ENCODE measurements at places on chromosomes 2 and 18.

- no peak for DNase-seq
Observed at GRCh38 chr18:55777666-55778304, 189.8 kb upstream of the TCF4 start.

DNA sequence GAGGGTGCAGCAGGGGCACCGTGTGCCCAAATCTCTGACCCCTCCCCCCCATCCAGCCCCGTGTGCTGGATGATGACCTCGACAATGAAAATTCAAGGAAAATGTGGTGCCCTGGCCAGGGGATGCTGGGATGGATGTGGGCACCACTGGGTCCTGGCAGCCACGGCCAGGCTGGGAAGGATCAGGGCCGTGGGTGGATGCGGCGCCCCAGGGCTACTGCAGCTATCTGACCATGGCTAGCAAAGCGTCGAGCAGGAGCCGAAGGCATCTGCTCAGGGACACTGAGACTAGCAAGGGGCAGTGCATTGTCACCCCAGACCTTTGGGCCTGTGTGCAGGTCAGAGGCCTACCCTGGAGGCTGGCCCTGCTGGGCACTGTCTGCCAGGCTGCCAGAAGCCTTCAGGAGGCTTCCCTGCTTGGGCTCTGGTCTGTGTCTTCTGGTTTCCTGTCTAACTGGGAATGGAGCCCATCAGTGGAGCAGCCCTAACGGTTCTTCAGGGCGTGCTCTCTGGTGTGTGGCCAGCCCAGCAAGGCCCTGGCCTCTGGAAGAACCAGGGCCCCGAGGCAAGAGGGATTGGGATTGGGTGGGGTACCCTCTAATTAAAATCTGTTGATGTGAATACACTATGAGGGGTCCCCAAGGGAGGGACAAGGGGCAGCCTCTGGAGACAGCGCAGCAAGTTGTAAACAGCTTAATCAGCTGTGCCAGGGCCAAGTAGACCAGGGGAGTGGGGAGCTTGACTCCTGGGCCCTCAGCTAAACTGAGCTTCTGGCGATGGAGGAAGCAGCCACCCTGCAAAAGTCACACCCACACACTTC is 98.0 kb downstream of the STPG4 start:
- no peak for DNase-seq

DNA sequence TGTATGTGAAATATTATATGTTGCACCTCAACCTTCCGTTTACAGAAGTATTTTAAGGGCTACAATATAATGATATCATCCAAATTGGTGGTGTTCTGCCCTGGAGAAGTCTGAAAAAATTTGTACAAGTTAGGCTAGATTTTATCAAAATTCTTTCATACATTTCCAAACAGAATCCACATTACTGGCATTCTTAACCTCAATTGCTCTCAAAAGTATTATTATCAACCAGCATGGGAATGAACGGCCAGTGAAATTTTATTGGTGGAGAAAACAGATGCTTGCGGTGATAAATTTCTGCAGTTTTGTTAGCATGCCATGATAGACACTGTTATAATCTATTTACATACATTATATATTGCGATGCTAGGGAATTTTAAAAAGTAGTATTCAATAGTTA is 88.3 kb upstream of the TFPI start:
- no peak for DNase-seq

- DNase-seq: no peak
Observed at GRCh38 chr2:164840930-164841718, 499 bp downstream of the COBLL1 start.

- no peak for DNase-seq
Observed at GRCh38 chr2:129092956-129093355, 774.3 kb upstream of the HS6ST1 start.

DNA sequence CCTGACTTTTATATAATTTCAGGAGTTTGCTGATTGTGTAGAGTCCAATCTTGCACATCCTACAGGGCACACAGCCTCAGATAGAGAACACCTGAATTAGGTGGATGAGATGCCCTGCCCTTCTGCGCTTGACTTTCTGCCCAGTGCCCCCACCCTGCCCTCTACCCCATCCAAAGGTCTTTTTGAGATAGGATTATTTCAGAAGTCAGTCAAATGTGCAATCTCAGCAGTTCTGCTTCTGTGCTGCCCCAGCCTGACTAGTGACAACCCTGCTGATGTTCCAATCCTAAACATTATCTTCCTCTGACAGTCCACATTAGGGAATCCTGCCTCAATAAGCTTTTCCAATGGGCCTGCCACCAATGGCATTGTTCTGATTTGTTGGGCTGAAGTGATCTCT is 411.5 kb downstream of the TGIF1 start:
- DNase-seq: no peak

DNA sequence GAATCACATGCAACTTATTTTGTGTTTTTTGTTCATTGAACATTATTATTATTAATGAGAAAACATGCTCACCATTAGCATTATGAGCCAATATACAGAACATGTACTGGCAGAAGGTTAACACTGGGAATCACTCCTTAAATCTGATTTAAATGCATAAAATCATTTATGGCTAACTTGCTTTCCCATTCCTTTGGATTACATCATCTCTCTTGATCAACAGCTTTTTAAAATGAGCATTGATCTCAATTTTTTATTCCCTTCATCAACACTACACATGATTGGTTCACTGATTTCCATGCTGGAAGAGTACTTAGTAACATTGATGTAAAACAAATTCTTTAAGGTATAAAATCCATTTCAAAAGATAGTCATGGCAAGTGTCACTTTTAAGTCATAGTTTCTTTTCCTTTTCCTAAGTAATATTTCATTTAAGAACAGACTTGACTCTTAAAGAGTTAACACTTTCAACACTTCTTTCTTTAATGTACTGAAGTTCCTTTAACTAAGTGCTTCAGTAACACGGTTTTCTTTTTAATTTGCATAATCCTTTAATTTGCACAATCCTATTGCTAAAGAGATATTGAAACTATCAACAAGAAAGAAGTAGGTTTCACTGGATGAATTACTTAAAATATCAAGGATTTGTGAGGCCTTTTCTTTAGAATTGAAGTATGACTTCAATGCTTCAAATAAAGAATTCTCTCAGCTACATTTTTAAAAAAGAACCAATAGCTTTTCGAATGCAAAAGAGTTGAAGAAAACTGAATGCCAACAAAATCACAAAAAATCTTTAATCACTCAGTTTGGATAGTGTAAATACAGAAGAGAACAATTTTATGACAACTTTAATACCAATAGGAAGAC is 24.9 kb upstream of the BUB1 start:
- no peak for DNase-seq

- no peak for DNase-seq
Observed at GRCh38 chr2:217291259-217291658, 431.4 kb upstream of the TNP1 start.

GRCh38 chr2:37402636-37403035 is 58.2 kb downstream of the QPCT start:
- DNase-seq: no peak

- no peak for DNase-seq
Observed at GRCh38 chr2:211045025-211045424, 488.6 kb downstream of the CPS1 start.

DNA sequence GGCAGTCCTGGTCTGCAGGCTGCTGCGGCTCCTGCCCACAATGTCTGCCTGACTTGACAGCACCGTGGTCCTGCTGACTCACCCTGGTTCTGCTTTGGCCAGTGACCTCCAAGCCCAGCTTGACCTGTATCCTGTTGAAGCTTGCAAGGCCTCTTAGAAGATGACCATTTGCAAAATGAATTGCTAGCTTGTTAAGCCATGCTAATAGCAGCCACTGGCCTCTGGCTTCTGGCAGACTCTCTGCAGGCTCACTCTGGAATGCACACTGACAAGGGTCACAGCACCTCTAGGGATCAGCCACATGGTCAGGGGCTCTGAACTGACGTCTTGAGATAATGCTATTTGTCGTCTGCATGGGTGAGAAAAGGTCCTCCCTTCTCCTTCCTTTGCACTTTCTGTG is 25.9 kb downstream of the CNGA3 start:
- DNase-seq: no peak

GRCh38 chr18:11689669-11690565 is 853 bp downstream of the GNAL start:
- no peak for DNase-seq

DNA sequence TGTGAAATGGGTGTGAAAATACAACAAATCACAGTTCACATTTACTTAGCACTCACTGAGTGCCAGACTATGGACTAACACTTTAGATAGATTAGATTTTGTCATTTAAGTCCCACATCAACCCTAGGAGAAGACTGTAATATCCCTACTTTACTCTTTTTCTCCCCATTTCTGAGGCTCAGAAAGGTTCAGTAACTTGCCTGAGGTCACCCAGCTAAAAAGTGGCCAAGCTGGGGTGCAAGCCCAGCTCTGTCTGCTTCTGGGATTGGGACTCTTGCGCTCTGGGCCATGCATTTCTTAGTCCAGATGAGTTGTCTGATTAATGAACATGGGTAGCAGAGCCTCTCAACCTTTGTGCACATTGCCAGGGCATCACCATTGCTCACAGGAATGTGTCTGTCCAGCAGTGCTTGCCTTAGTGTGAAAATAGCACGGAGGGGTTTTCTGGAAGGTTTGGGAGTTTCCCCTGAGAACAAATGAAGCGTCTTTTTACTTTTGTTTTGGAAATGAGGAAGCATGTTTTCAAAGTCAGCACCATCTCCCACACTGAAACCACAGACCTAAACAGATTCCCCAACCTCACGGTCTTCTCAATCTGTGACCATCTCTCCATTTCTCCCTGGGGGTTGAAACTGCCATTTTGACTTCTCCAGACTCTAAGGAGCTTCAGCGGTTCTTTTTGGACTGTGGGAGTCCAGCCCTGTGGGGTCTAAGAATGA is 31.9 kb downstream of the NRP2 start:
- DNase-seq: no peak

DNA sequence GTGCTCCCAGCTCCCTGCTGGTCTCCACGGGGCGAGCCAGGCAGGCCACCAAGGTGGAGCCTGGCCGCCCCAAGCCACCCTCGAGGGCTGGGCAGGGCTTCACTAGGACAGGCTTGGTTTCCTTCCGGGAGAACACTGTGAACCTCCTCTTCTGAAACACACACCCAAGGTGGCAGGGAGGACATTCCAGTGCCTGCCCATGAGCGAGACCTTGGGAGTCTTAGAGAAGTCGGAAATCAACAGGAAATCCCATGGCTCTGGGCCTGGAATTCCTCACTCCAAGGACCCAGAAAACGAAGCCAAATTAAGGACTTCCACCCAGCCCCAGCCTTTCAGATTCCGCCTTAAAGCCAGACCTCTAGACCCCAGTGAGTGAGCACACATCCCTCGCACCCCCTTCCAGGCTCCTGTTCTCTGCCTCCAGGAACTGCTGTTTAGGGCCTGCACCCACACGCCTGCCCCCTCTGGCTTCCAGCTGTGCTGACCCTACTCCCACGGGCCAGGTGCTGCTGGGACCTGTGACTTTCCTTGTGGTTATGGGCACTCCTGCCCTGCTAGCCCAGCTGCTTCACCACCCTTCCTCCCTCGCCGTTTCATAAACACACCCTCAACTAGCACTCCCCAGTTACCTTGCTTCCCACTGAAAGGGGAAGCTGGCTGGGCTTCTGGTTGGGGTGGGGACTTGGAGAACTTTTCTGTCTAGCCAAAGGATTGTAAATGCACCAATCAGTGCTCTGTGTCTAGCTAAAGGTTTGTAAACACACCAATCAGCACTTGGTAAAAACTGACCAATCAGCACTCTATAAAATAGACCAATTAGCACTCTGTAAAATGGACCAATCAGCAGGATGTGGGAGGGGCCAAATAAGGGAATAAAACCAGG is 13.7 kb downstream of the GPR17 start:
- DNase-seq: no peak
